ENCODE measurements at places on chromosomes 2 and 18.

DNA sequence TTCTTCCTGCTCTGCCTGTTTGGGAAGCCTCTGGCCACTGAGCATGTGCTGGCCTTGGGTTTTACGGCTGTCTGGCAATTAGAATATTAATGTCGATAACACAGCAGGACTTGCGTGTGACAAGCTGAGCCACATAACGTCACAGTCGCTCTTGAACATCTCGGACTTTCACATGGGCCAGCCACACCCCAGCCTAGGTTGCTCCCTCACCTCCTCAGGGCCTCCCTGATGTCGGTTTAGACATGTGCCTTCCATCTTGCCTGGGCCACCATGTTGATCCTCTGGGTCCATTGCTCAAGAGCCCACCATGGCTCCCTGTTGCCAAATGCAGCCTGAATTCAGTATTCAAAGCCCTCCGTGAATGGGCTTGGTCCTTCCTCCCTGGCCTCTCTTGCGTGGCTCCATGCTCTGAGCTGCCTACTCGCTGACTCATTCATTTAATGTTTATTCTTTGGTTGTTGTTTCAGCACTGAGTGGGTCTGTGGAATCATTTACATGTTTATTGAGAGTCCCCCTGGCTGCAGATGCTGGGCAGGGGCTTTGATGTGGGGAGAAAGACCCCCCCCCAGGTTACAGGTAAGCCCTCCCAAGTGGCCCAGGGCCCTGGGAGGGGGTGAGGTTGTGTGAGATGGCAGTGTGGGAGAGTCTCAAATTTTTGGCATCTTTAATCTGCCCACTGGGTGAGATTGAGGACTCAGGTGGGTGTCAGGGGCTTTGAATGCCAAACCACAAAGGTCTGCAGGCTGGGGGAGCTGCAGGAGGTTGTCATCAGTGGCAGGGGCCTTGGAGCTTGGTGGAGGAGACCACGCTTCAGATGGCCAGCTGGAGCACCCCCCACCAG is 62.0 kb downstream of the ODC1 start:
- DNase-seq: no peak

DNA sequence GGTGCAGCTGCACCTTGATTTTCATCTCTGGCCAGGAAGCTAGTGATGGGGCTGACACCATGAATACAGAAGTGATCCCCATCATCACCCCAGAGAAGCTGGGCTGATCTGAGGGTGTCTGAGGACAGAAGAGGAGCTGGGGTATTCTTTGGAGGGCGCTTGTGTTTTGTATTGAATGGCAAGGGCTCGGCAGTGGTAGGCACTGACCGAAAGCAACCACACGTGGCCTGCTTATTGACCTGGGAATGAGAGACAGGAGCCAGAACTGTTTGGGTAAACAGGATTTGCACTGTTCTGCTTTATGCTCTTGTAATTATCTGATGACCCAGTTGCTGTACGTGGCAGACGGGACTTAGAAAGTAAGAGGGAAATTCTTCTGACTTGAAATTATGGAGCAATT is 62.6 kb upstream of the RPL31 start:
- DNase-seq: no peak

GRCh38 chr2:20572221-20572620 is 78.7 kb downstream of the HS1BP3 start:
- no peak for DNase-seq

DNA sequence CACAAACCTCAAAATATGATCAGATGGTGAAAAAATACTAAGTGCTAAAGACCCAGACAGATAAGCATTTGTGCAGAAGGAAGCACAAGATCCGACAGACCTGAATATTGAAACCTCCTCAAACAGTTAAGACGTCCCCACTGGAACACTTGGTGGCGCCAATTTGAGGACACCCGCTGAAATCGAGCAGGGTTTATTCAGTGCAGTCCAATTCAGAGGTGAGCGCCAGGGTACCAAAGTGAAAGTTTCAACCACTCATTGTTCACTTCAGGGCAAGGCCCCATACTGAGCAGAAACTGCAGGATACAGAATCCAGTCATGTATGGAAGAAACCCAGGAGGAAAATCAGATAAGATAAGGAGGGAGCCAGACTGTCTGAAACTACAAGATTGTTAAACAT is 417.6 kb downstream of the LRRTM4 start:
- no peak for DNase-seq

GRCh38 chr2:155708071-155708470 is 624.5 kb downstream of the NR4A2 start:
- no peak for DNase-seq

DNA sequence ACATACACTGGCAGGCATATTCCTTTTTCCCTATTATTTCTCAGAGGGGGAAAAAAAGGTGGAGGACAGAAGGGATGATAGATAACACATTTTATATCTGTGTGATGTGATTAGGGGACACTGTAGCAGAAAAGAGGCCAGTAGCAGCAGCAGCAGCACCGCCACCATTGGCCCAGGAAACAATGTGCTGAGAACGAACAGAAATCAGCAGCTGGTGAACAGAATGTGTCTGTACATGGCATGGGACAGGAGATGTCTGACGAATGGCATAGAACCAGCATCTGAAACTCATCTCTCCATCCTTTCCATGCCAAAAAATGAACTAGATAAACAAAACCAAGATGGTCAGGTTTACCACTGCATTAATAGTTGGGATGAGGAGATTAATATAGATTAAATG is 936.1 kb upstream of the ACVR2A start:
- no peak for DNase-seq

DNA sequence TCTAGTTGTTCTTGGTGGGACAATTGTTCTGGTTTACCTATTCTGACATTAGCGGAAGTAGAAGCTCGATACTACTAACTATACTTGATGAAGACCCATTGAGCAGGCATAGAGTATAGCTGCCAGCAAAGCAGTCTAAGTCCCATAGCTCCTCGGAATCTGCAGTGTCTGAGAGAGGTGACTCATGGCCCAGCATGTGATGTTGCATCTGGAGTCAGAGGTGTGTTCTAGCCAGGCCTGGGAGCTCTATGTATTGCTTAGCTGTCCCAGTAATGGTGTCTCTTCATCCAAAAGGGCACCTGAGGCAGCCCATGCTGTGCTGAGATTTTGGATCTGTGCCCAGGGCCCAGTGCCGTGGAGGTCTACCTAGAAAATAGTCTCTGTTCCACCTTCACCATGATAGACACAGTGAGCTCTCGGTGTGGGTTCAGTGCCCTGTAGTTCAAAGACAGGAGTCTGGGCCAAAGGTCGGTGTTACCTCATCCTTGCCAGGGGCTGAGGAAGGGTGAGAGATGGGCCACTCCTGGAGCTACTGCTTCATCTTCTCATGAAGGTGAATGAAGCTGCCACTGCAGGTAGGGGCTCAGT is 47.3 kb downstream of the MEX3C start:
- DNase-seq: no peak

DNA sequence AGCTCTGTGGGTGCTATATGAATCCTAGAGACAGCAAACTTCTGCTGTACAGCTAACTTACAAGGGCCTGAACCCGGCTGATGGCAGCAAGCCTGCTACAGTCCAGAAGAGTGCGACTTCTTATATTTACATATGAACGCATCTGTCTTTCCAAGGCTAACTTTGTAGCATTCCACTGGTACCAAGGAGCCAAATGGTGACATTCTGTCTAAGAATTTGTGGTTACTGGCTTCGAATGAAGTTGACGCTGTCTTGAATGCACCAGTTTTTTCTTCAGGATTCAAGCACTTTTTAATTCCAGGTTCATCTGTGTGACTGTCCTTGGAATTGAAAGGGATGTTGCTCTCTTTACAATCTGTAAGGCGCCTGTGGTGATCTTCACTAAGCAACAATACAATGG is 42.4 kb downstream of the THUMPD2 start:
- DNase-seq: no peak

- DNase-seq: no peak
Observed at GRCh38 chr2:142716463-142717242, 160.8 kb upstream of the KYNU start.

- no peak for DNase-seq
Observed at GRCh38 chr18:68916734-68917133, 118.9 kb downstream of the CCDC102B start.

DNA sequence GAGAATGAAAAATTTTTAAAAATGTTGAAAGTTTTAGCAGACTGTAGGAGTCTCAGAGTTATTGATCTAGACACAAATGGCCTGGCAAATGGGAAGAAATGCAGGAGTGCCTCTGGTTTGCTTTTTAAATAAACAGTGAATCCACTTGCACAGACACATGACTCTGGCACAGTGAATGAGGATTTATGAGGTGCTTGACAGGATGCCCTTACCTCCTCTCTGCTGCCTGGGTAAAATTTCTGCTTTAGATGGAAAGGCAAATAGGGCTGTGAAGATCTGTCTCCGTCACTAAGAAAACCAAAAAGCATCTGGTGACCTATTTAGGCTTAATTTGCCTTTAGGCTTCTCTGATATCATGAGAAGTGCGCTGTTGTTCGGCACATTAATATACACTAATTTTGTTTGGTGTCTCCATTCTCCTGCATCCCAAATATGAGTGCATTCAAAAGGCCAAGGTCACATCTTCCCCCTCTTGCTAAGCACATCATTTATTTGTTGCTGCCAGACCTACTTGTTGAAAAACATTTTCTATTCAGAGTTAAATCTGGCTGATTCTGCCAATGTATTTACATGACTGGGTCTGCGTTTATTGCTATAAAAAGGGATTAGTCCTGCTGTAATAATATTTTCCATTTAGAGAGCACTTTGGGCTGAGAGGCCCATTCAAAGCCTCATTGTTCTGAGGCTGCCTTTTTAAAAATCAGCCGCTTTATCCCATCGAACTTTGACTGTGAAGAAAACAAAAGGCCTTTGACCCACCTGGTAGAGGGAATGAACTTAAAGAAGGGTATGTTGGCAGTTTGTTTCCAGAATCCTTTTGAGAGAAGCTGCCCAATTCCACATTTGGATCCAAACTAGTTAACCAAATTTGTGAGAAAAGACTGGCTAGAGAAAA is 94.9 kb downstream of the RNF152 start:
- DNase-seq: no peak

DNA sequence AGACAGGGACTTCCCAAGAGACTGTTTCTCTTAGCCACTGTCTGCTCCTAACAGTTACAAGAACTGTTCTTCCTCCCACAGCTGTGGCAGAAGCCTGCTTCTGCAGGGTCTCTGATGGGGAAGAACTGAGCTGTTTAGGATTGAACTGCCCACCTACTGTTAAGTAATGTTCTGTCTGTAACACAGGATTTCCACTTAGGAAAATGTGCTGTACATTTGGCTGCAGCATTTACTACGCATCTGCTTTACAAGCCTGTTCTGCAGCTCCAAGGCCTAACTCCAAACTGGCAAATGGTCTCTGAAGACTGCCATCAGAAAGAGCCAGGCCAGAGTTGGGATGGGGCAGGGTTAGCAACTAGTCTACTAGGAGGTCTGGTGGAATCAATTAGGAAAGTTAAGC is 87.8 kb upstream of the UPP2 start:
- DNase-seq: no peak

- DNase-seq: no peak
Observed at GRCh38 chr2:181140414-181140813, 160.0 kb downstream of the UBE2E3 start.

DNA sequence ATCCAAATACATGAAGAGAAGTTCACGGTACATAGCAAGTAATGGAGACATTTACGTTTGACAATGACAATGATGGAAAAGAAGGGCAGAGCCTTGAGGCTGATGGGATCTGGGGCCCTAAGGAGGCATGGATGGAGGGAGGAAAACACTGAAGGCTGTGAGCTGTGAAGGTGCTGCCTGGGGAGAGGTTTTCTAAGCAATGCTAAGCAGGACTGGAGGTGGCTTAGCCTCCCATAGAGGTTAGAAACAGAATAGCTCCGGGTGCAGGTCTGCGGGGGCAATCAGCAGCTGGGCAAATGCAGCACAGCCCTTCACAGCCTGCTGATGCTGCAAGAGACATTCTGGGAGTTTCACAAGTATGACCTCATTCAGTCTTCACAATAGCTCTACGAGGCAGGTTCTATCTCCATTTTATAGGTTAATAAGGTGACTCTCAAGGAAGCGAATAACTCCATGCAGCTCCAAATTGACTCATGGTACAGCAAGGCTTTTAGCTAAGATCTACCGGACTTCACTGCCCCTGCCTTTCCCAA is 65.3 kb downstream of the MYT1L start:
- DNase-seq: no peak

DNA sequence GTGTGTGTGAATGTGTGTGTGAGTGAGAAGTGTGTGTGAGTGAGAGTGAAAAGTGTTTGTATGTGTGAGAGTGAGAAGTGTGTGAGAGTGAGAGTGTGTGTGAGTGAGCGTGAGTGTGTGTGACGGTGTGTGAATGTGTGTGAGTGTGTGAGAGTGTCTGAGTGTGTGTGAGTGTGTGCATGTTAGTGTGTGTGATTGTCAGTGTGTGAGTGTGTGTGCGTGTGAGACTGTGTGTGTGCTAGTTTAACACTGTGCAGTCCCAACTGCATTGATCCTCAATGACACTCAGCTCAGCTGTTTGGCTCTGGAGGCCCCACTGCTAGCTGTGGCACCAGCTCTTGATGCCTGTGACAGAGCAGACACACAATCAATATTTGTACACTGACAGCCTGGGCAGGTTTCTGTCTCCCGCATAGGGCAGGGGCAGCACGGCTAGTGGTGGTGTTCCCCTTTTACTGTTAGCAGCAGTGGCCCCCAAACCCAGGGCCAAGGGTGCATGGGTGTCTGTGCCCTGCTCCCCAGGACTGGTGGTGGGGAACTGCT is 135.0 kb downstream of the INHBB start:
- no peak for DNase-seq

DNA sequence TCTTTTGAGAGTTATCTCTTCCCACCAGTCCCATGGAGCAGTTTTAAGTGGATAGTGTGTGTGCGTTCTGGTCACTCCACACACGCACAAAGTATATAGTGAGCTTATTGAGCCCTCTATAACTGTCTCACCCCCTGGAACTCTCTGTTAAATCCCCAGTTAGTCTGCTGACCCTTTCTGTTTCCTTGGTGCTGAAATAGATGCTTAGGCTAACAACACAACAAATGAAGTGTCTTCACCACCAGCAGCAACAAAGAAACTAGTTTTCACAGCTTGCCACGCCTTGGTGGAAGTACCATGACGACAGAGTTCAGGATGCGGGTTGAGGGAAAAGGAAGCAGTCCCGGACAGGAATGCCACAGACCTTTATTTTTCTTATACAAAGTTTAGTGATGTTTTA is 203.5 kb upstream of the TMEFF2 start:
- DNase-seq: no peak

DNA sequence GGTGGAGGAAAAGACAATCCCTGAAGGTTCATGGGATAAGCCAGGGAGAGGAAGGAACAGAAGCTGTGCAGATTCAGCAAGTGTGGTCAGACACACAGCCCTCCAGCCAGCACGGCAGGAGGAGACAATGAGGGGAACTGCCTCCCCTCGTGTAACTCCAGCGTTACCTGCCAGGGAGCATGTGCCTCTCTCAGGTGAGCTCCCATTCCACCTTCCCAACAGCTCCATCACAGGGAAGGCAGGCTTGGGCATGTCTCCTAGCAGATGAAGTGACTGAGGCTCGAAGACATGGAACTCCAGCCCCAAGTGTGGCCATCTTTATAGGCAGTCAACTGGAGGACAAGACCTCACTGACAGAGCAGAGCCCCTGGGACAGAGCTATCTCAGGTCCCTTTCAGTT is 47.4 kb downstream of the ZBTB7C start:
- no peak for DNase-seq

GRCh38 chr18:55983433-55983832 is 395.4 kb upstream of the TCF4 start:
- no peak for DNase-seq
